SJCRH30 (cell line): ENCODE measurements at places on chromosomes 13 and 19.
A peak's percentile ranks its signal among the peaks of the same experiment; 100 is the strongest.

DNA sequence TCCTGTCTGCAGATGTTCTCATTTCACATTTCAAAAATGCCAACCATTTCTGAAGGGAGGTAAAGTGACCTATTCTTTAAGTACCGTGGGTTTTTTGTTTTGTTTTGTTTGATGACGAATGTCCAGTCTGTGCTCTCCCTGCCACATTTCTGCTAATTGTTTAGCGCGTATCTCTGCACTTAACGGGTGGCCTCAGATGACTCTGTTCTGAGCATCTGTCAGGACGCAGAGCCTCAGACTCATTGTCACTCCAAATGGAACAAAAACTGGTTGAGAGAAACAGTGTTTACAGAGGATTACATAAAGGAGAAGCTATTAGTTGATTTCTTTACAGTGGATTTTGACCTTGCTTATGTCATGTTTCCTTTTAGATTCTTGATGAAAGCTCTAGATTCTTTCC, 23.7 kb downstream of the TPP2 start:
- H3K4me1 ChIP-seq: peaks cover 7% of the 10 kb centered on the region; the same call in 1 of the 2 replicates
- peaks cover 65% of the 10 kb centered on the region for H3K36me3 ChIP-seq
- H3K27me3 ChIP-seq: no peaks in the 10 kb centered on the region
- no peak overlapping the region for H3K4me3 ChIP-seq
- DNase-seq: peak; percentile 18

GRCh38 chr19:29724746-29725145, 9.7 kb upstream of the C19orf12 start:
- no peaks in the 10 kb centered on the region for H3K36me3 ChIP-seq
- DNase-seq: no peak
- H3K27ac ChIP-seq: no peak overlapping the region
- no peak overlapping the region for H3K4me3 ChIP-seq
- no peaks in the 10 kb centered on the region for H3K4me1 ChIP-seq

GRCh38 chr13:72680353-72680752, 47.1 kb downstream of the MZT1 start:
- no peak overlapping the region for H3K4me3 ChIP-seq
- no peak for DNase-seq
- H3K4me1 ChIP-seq: no peaks in the 10 kb centered on the region
- no peaks in the 10 kb centered on the region for H3K27me3 ChIP-seq
- H3K36me3 ChIP-seq: no peaks in the 10 kb centered on the region

GRCh38 chr13:58883405-58883804, 1251.9 kb downstream of the PCDH17 start:
- no peak for DNase-seq
- H3K36me3 ChIP-seq: no peaks in the 10 kb centered on the region
- no peaks in the 10 kb centered on the region for H3K27me3 ChIP-seq

DNA sequence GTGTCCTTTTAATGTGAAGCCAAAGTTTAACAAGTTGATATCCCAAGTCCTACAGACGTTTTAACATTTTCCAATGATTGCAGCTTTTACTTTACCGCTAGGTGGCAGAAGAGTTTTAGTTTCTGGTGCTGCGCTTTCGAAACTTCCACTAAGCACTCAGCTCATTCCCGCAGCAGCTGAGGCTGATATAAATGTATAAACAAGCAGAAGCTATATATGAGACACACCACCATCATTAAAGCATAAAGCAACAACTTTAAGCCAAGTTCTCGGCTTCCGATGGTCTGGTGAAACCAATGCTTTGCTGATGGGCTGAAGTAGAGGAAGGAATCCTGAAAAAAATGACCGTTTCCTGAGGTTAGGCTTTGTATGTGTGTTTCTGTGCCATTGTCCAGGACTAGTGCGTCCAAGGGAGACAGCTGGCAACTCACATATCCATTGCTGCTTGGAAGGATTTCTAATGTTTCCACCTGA, 753.9 kb downstream of the OLFM4 start:
- no peak overlapping the region for H3K4me3 ChIP-seq
- no peak overlapping the region for H3K27ac ChIP-seq
- H3K4me1 ChIP-seq: no peaks in the 10 kb centered on the region
- H3K27me3 ChIP-seq: no peaks in the 10 kb centered on the region

DNA sequence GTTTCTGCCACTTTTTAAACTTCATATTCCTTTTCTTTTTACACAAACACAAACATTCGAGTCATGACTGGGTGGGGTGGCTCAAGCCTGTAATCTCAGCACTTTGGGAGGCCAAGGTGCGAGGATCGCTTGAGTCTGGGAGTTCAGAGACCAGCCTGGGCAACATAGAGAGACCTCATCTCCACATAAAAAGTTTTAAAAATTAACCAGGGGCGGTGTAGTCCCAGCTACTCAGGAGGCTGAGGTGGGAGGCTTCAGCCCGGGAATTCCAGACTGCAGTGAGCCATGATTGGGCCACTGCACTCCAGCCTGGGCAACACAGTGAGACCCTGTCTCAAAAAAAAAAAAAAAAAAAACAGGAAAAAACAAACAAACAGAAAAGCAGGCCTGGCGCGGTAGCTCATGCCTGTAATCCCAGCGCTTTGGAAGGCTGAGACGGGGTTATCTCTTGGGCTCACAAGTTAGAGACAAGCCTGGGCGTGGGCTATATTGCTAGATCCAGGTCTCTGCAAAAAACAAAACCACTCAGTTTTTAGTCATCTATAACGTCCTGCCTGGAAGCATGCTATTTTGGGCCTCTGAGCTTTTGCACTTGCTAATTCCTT, 583 bp upstream of the BAX start:
- H3K4me3 ChIP-seq: peak overlapping the region; percentile 76
- no peak for DNase-seq
- H3K4me1 ChIP-seq: no peaks in the 10 kb centered on the region; the same call in 1 of the 2 replicates
- H3K36me3 ChIP-seq: peaks cover 2% of the 10 kb centered on the region; the same call in 1 of the 2 replicates
